NCI-H774 (cell line): ENCODE measurements at places on chromosomes 12 and 14.

DNA sequence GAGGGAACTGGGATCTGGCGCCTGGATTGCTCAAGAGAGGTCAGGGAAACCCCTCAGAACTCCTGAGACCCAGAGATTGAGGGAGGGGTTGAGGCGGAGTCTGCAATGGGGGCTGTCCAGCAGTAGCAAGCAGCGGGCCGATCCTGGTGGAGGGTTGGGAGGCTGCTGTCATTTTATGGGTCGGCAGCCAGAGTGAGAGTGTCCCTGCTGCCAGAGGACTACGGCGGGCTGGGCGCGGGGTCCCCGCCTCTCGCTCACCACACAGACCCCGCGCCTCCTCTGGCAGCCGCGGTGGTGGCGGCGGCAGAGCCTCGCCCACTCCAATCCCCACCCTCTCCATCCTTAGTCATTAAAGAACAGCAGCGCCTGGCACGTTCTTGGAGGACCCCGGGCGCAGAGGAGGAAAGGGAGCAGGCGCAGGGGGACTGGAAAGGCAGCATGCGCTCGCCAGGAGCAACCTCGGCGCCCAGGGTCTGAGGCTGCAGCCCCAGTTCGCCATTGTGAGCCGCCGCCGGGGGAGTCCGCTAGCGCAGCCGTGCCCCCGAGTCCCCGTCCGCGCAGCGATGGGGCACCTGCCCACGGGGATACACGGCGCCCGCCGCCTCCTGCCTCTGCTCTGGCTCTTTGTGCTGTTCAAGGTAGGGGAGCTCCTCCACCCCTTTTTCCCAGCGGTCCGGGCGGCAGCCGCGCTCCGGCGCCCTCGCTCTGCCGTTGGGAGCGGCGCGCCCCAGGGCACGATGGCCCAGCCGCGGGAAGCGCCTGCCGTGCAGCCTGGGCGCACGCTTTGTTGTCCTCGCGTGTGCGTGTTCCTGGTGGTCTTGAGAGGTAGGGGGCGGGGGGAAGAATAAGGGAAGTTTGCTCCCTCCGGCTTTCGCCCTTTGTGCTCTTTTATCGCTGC is at the start of gene PTPRO:
Gene PTPRO, plus strand, starts transcription at position 345 of the 898 bp plus-strand sequence.
- peak; percentile 29 for DNase-seq

DNA sequence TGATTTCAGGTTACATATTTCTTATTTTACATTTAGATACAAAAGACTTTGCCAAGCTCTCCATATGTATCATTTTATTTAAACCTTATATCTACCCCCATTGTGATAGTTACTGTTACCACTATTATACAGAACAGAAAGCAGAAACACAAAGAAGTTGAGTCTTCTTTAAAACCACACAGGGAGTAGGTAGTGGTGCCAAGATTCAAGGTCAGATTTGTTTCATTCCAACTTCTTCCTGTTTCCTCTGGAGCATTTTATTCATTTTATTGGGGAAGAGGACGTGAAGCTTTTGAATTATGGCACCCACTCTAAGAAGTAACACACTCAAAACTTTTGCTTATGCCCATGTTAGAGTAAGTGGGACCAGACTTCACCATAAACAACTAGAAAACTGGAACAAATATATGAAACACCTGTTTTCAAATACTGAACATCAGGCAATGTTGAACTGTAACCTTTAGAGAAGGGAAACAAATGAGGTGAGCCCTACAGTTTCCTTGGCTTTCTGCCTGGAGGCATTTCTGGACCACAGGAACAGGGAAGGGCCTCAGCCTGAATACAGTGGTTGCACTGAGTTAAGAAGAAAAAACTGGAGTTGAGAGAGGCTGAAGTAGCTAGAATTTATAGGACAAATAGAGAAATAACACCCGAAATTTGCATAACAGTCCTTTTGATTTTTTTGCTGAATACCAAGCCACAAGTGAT is 160.4 kb upstream of the SSTR1 start:
- DNase-seq: no peak

DNA sequence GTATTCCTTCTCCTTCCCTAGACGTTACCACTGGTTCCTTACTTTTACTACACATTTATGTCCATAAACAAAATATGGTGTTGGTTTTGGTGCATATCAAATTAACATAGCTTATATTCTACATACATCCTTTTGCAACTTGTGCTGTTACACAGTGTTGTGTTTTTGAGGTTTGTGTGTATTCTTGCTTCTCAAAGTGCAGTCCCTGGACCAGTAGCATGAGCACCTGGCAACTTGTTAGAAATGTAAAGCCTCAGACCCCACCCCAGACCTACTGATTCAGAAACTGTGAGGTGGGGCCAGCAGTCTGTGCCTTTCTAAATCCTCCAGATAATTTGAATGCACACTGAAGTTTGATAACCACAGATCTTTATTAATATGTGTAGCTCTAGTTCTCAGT is 65.9 kb downstream of the RNFT2 start:
- DNase-seq: no peak

DNA sequence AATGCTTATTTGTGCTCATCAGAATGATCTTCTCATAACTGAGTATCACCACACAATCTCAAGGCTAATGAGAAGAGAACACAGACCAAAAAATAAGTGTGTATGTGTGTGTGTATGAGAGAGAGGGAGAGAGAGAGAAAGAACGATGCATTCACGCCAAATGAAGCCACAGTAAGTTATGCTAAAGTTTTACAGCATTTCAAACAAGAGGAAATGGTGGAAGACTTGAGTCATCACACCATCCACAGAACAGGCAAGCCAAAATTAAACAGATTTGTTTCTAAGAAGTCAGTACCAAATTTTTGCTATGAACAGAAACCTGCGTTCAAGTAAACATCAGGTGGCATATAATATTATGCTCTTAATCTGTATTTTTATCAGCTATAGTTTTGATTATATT is 141.2 kb downstream of the MED13L start:
- no peak for DNase-seq

DNA sequence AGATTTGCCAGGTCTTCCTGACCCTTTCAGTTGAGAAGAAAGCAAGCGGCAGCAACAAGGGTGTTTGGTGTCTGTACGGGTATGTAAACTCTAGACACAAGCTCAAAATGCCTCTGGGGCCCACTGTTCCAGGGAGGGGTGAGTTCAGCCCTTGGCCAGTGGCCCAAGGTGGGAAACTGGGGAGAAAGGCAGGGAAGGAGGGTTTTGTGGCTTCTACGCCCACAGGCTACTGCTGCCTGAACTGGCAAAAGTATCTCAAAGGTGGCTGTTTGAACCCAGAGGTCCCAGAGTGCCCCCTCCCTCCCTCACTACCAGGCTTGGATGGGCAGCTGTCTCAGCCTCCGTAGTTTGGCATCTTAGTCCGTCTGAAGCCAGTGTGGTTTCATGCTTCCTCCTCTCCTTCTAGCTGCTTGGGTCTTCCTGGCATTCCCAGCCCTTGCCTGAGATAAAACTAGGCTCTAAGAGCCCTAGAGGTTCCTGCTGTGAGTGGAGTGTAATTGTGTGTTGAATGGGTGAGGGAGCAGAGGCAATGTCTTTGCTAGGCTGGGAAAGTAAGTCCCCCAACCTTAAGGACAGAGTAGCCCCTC is 5.5 kb downstream of the HOXC5 start:
- DNase-seq: no peak
